Hepatocyte (in vitro differentiated cells): ENCODE measurements at places on chromosomes 1 and 21. TPM values are rescaled to one million over a fixed set of nuclear protein-coding genes. Genes with fewer than 3 reads are reported as not detected.

Gene MPL
- not detected in 2 replicates for total RNA-seq

Gene IPP
- 10.0 and 14.4 TPM in 2 replicates for total RNA-seq

Gene TSACC
- not detected in 2 replicates for total RNA-seq

Gene SRSF10
- 125 and 127 TPM in 2 replicates for total RNA-seq

Gene LRRC8B
- 5.1 and 9.5 TPM in 2 replicates for total RNA-seq

Gene AUNIP
- total RNA-seq: 1.3 and 2.4 TPM in 2 replicates

Gene SMYD2
- total RNA-seq: 32.7 and 39.8 TPM in 2 replicates

Gene SPRR1A
- not detected in 2 replicates for total RNA-seq

Gene TIAM1
- 8.8 and 10.4 TPM in 2 replicates for total RNA-seq

Gene C4BPA
- total RNA-seq: 17.2 and 23.5 TPM in 2 replicates

Gene SPAG17
- total RNA-seq: 0.64 and 1.7 TPM in 2 replicates

Gene KPRP
- not detected in 2 replicates for total RNA-seq

Gene HSD3B2
- 3.4 and 7.3 TPM in 2 replicates for total RNA-seq

Gene KCNT2
- 8.1 and 8.8 TPM in 2 replicates for total RNA-seq
